B cell (primary cell): ENCODE measurements at places on chromosomes 5 and 9. TPM values are rescaled to one million over a fixed set of nuclear protein-coding genes. Genes with fewer than 3 reads are reported as not detected.

Gene CHSY3
- total RNA-seq = not detected in 2 replicates

Gene FAM169A
- total RNA-seq = 8.1 and 9.4 TPM in 2 replicates

Gene PCDHA3
- not detected in 2 replicates for total RNA-seq

- no peak for DNase-seq
- peaks cover 72% of the 10 kb centered on the region for H3K4me1 ChIP-seq
- no peaks in the 10 kb centered on the region for H3K27me3 ChIP-seq
- peak overlapping the region; percentile 28 for H3K27ac ChIP-seq
- H3K4me3 ChIP-seq = no peak overlapping the region
- peaks cover 9% of the 10 kb centered on the region for H3K36me3 ChIP-seq
These were observed 10.8 kb downstream of the TCF7 start for GRCh38 chr5:134125039-134126015.

- no peaks in the 10 kb centered on the region for H3K36me3 ChIP-seq
- no peaks in the 10 kb centered on the region for H3K27me3 ChIP-seq
- peaks cover 32% of the 10 kb centered on the region for H3K4me1 ChIP-seq
- DNase-seq = peak; percentile 87
- H3K4me3 ChIP-seq = peak overlapping the region; percentile 98
These were observed 19.8 kb upstream of the FER start for GRCh38 chr5:108727651-108728565.

- H3K27me3 ChIP-seq = no peaks in the 10 kb centered on the region
- H3K4me3 ChIP-seq = no peak overlapping the region
- H3K27ac ChIP-seq = no peak overlapping the region
- no peaks in the 10 kb centered on the region for H3K4me1 ChIP-seq
- DNase-seq = no peak
- no peaks in the 10 kb centered on the region for H3K36me3 ChIP-seq
These were observed 281.2 kb downstream of the NR2F1-AS1 start for GRCh38 chr5:93299681-93300308.

DNA sequence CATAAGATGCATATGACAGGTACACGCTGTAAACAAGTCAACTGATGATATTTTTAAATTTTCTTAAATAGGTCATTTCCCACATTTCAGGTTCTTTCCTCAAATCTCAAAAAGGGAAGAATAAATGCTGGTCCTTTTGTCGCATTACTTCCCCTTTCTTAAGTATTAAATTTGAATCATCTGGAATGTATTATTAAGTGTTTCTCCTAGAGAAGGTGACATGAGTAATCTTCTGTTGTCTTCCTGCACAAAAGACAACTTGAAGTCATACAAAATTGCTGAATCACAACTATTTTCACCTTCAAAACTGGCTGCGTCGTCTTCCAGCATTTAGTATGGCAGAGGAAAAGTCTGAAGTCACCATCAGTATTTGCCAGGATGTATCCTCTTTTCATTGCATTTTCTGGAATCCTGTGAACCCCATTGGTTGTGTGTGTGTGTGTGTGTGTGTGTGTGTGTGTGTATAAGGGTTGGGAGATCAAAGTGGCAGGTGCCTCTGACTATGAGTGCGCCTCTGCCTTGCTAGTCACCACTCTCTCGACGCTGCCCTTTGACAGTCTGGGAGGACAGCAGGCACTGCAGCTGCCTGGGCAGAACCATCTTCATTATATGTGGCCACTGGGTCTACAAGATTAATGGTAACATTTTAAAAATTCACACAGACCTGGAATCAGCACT, 86.9 kb downstream of the MVB12B start:
- no peak for DNase-seq
- H3K27ac ChIP-seq = no peak overlapping the region
- H3K27me3 ChIP-seq = no peaks in the 10 kb centered on the region
- no peak overlapping the region for H3K4me3 ChIP-seq
